ENCODE measurements at places on chromosomes 2 and 18.

- DNase-seq = no peak
Observed at GRCh38 chr2:159126432-159127022, 158.1 kb downstream of the TANC1 start.

GRCh38 chr2:30379481-30379880 is 67.6 kb upstream of the LCLAT1 start:
- DNase-seq = no peak

DNA sequence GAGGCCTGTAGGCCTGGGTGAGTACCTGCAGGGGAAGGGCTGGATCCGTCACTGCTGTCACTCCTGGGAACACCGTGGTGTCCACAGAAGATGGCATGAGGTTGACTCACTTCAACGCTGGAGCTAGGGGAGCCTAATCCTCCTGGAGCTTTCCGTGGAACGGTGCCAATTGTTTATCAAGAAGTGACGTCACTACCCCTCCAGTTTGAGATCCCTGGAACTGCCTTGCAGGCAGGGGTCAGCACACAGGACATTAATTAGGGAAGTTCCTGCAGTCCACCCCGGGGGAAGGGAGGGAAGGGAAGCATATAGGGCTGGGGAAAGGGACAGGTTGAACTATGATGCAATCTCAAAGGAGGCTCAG is 408.6 kb downstream of the GALR1 start:
- no peak for DNase-seq

DNA sequence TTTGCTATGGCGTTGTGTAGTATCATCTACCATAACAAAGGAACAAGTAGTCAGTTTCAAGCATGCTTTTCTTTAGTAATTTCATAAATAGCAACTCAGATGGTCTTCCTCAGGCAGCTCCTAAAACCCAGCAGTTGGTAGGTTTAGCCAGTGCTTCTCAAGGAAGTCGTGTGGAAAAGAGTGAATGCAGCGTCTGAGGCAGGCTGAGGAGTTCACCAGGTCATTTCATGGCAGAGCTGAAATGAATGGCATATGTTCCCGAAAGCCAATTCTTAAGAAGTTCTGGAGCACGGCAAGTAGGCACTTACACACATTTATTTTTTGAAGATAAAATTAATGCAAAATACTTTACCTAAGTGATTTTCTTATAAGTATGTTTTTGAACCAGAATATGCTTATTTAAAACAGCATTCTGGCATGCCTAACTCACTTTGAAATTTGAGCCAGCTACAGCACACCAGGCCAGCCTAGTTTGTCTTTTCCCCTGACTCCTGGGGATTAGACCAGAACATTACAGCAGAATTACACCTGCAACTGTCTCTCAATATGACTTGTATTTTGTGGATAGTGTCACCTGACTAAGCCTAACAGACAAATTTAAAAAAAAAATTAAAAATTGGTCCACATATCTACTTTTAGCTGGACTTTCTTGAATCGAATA is 62.2 kb downstream of the OSBPL6 start:
- no peak for DNase-seq

DNA sequence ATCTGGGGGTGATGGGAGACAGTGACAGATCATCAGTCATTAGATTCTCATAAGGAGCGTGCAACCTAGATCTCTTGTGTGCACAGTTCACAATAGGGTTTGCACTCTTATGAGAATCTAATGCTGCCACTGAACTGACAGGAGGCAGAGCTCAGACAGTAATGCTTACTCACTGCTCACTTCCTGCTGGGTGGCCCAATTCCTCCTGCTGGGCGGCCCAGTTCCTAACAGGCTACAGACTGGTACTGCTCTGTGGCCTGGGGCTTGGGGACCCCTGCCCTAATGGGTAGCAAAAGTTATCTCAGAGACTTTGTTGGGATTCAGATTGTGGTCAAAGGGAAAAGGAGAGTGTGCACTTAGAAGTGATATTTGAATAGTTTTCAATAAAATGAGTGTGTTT is 840.1 kb upstream of the ID2 start:
- no peak for DNase-seq

GRCh38 chr2:183474912-183475695 is 350.9 kb downstream of the NUP35 start:
- DNase-seq = no peak

DNA sequence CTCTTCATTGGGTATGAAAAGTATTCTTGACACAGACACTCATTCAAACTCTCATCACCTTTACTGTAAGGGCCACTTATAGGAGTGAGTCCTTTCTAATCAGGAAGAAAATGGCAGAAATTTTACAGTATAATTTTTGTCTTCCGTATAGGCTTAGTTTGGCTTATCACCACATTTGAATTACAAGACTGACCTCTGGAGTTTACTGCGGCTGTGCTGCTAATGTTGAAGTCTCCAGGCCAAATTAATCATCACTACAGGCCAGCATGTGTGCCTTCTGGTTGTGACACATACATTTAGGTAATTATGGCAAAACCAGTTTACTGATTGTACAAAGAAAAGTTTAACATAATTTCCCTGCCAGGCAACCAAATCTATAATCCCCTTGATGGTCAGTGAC is 753.6 kb upstream of the GCFC2 start:
- no peak for DNase-seq

- no peak for DNase-seq
Observed at GRCh38 chr2:240121190-240121589, 14.9 kb downstream of the COPS9 start.

DNA sequence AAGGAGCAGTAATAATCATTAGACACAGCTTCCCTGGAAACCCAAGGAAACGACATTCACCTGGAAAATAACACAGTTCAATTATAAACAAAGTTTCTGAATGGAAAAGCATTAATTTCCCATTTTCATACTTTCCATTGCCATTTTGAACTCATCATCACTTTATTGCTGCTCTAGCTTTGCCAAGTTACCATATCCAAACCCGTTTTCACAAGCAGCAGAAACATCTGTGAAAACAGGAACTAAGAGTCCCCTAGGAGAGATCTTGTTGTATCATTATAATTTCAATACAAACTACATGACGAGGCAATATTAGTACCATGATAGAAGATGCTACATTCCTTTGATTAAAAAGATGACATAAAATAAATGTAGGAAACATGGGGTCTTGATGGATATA is 597.0 kb upstream of the NRXN1 start:
- DNase-seq = no peak

- no peak for DNase-seq
Observed at GRCh38 chr18:35732636-35733035, 151.1 kb downstream of the GALNT1 start.

DNA sequence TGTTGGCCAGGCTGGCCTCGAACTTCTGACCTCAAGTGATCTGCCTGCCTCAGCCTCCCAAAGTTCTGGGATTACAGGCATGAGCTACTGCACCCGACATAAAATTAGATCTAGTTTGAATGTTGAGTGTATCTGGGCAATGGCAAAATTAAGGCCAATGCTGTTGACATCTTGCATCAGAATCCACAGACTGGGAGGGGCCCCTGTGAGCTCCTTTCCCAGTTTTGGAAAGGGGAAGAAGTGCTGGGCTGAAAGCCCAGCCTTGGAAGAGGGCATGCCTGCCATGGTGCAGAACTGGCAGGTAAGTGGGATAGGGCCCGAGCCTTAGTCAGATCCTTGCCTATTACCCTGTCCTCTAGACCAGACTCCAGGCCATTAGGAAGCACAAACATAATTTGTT is 4.5 kb upstream of the MYOM1 start:
- DNase-seq = no peak

- no peak for DNase-seq
Observed at GRCh38 chr18:56606618-56607017, 31.8 kb downstream of the TXNL1 start.

DNA sequence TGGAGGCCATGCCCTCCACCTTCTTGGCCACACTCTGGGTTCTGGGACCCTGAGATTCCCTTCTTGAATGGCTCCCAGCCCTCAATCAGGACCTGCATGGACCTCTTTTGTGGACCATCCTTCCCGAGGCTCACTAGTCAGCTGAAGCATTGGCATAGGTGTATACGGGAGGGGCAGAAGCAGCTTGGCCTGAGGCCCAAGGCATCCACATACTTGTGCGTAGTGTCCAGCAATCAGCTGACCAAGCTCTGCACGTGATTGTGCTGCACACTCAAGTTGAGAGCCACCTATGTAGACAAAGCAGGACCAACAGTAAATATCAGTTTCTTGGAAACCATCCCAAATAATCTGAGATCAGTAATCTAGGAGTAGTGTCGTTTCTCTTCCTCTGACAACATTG is 119.6 kb downstream of the INSIG2 start:
- no peak for DNase-seq

DNA sequence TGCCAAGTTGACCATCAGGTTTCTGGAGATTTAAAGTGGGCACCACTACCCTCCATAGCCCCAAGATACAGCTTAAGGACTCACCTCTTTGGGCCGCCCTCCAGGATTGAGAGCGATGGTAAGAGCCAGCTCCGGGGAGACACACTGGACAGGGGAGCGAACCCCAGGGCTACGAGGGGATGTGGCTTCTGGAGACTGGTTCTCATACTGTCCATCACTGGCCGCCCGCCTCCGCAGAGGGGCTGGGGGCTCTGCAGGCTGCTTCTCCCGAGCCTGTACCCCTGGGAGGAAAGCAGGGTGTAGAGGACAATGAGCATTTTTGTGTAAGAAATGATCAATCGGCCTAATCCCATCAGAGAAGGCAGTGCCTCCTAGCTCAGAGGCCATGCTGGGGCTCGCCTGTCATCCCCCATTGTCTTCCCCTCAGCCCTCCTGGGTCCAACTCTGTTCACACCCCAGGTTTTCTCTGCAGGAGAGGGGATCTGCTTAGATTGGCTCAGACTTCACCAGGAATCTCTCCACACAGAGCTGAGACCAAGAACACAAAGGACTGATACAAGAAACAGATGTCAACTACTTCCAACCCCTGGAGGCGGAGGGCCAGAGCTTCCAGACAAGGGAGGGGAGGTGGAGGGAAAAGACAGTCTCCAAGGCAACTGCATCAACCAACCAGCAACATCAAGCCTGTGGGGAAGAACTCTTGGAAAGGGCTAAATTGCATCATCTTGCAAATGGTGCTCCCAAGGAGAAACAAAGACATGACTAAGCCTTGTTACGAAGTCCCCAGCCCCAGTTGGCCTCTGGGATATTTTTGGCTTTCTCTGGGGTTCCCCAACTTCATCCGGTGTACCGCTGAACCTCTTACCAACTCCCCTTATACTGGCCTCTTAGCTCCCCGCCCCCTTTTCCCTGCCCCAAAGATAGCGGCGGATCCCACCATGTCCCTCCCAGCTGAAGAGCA is 166.6 kb downstream of the TNS1 start:
- no peak for DNase-seq

GRCh38 chr2:11292464-11293255 is 51.8 kb downstream of the ROCK2 start:
- DNase-seq = no peak
